Skin of body (tissue), 3 donors: ENCODE measurements at places on chromosomes 7 and 10.

DNA sequence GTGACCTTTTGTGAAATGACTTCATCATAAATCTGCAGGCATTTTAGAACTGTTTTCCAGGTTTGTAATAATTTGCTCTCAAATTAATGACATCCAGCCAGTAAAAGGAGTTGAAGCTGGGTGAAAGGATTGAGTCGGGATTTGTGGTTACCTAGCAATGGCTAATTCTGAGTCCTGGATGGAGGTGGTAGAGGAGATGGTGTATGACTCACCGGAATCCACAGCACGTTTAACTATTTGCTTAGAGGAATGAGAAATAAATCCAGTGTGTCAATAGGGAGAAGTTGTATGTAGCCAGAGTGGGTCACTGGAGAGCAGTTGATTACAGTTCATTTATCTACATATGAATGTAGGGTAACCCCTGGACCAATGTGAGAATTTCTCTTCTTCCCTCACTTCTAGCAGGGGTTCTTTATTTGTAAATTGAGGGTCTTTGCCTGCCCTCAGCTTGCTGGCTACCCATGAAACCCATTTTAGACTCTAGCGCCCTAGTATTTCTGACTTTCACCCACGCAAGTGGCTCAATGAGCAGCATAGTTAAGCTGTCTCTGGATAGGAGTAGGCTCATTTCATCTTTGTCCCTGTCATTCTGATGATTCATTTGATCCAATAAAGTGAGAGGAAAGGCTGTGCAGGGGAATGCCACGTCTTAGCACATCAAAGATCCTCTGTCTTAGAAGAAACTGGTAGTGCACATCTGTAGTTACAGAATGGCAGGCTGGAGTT lies 547.8 kb downstream of the SORCS3 start:
- no peak for DNase-seq

GRCh38 chr10:124149189-124150042 lies 56.0 kb upstream of the CHST15 start:
- DNase-seq, result no peak

- no peak for DNase-seq
These were observed 21.7 kb downstream of the PLAU start for GRCh38 chr10:73932620-73933112.

DNA sequence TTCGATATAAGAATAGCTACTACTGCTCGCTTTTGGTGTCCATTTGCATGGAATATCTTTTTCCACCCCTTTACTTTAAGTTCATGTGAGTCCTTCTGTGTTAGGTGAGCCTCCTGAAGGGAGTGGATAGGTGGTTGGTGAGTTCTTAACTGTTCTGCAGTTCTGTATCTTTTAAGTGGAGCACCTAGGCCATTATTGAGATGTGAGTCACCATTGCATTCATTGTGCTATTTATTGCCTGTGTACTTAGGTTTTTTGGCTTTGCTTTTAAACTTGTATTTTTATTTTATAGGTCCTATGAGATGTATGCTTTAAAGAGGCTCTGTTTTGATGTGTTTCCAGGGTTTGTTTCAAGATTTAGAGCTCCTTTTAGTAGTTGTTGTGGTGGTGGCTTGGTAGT lies 1430.8 kb downstream of the REEP3 start:
- no peak for DNase-seq

DNA sequence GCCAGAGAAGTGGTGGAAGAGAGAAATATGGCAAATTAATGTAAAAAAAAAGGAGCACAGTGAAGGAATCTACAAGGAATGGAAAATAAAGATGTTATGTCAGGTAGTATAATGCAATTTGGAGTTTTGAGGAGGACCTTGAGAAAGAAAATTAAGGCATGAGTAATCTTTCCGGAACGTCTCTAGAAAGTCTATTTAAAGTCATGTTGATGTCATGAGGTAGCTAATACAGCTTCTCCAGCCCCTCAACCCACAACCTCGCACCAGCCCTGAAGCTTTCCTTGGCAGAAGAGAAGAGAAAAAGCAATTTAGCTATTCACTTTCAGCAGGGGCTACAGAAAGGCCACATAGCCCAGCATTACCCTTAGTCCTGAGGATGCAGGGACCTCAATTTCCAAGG lies 22.5 kb downstream of the TRDMT1 start:
- no peak for DNase-seq

DNA sequence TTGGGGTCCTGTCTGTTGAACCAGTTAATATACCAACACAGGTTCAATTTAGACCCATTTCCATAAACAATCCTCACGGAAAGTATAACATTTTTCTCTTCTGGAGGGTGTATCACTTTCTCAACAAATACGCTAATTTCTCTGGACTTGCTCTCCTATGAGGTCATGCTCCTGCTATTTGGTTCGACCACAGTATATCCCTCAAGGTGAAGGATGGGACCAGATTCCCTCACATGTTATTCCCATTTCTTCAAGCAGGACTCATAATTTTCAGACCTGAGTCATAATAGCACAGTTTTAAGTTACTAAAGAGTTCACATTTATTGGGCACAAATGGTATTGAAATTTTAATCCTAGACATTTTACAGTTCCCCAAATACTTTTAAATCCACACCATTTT lies 57.2 kb downstream of the ADAM12 start:
- DNase-seq, result no peak

DNA sequence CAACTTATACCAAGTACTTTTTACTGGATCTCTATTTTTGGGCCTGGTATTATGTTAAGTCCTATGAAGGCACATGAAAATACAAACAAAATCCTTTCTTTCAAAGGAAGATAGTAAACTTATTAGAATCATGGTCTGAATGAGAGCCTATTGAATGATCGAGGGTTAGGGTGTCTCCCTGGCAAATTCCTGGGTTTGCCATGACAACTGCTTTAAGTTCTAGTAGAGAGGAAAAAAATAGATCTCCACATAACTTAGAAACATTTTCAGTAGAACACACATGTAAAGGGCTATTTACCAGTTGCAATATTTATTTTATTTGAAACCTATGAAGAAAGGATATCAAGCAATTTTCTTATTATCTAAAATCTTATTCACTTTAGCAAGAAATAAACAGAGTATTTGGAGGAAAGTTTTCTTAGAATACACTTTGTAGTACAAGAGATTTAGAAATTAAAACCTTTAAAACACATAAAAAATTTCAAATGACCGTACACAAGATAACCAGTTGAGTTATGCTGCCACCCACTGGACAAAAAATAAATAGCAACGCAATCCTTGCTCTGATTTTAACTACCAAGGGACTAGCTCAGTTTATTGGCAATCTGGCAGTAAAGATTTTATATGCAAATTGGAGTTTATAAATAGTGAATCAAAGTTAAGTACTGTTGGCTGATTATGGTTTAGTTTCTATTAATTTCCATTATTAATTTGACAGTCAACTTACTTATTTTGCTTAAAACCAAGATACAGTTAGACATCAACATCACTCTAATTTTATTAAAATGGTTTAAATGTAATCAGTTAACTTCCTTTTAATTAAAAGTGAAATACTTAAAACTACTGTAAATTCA lies 33.9 kb downstream of the CACUL1 start:
- peak; percentile 37 for DNase-seq

DNA sequence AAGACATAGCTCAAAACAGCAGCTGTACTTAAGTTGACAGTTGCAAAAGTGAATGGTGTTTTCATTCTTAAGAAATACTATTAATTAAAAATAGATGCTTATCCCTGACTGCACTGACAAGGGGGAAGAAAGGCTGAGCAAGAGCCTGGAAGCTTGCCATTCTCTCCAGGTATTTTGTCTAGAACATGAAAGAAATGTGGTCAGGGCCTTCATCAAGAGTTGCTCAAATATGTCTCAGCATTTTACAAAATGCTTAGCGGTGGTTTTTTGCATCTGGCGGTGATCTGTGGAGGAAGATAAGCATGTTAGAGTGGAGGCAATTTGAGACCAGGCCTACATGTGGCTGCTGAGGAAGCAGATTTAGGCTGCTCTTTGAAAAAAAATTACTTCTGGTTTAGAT lies 46.4 kb upstream of the CC2D2B start:
- DNase-seq, result no peak

DNA sequence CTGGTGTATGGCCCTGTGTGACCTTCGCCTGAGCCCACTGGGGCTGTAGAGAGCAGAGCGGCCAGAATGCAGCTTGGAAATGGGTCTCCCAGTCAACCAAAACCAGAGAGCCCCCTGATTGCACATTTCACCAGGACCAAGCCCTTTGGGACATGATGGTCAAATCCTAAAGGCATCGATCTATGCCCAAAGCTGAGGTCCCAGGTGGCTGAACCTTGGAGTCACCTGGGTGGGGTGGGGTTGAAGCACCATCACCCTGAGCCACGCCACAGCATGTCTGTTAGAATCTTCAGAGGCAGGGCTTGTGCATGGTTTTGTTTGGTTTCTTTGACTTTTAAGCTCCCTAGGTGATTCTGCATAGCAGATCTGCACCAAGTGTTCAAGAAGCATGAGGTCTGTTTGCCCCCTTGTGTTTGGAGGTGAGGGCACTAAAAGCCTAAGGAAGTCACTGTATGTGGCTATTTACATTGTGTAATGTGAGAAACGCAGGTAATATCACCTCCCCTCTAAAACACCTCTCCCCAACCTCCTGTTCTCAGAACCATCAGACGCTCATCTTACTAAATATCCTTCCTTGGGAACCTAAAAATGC lies 9.6 kb downstream of the PKD1L1 start:
- no peak for DNase-seq

- DNase-seq, result peak; percentile 40
These were observed 7.2 kb upstream of the MBL2 start for GRCh38 chr10:52779541-52780390.

GRCh38 chr10:48599830-48600134 lies 5.1 kb downstream of the ARHGAP22 start:
- no peak for DNase-seq

- no peak for DNase-seq
These were observed 43.8 kb upstream of the DMBT1 start for GRCh38 chr10:122516734-122517133.

GRCh38 chr10:35640474-35640873 lies 1.6 kb downstream of the FZD8 start:
- DNase-seq, result no peak

- DNase-seq, result no peak
These were observed 8.1 kb upstream of the ZNF727 start for GRCh38 chr7:64037095-64037494.

GRCh38 chr7:118826246-118826645 lies 601.7 kb downstream of the ANKRD7 start:
- DNase-seq, result no peak

DNA sequence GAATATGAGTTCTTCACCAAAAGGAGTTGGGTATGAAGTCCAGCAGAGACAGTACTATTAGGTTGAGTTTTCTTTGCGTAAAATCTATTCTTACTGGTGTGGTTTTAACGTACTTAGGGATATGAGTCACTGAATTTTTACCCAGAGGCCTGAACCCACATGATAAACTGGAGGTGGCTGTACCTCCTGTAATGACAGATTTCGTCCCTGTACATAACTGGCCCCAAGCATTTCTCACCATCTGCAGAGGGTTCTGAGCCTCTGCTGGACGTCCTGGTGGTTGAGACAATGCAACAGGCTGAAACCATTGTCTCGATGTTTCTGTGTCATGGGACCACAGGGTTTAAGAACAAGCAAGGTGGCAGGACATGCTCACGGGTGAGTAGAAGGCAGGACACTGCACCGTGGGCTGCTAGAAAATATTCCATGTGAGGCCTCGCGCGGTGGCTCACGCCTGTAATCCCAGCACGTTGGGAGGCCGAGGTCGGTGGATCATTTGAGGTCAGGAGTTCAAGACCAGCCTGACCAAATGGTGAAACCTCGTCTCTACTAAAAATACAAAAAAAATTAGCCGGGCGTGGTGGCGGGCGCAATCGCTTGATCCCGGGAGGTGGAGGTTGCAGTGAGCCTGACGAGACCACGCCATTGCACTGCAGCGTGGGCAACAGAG lies 233.9 kb downstream of the DNAJB6 start:
- DNase-seq, result no peak

DNA sequence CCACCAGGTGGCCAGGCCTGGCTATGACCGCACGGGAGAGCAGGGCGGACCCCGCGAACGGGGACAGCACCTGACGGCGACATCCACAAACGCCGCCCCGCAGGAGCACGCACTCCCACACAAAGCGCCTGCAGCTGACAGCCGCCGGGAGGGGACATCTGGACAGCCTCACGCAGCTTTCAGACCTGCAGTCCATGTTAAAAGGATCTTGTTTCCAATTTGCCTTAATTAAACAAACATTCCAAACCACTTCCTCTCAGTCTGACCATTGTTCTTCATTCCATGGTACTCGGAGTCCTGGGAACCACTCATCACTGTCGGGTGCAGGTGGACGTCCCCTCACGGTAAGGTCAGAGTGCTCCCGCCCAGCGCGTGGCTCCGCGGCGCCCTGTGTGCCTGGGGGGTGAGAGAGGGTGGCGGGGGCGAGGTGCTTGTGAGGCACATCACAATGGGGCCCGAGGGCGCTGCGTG lies 5.9 kb upstream of the GPER1 start:
- no peak for DNase-seq

- no peak for DNase-seq
These were observed 95.6 kb downstream of the OSBPL3 start for GRCh38 chr7:24884401-24884800.

GRCh38 chr10:126187399-126187798 lies 200.9 kb downstream of the ADAM12 start:
- no peak for DNase-seq

DNA sequence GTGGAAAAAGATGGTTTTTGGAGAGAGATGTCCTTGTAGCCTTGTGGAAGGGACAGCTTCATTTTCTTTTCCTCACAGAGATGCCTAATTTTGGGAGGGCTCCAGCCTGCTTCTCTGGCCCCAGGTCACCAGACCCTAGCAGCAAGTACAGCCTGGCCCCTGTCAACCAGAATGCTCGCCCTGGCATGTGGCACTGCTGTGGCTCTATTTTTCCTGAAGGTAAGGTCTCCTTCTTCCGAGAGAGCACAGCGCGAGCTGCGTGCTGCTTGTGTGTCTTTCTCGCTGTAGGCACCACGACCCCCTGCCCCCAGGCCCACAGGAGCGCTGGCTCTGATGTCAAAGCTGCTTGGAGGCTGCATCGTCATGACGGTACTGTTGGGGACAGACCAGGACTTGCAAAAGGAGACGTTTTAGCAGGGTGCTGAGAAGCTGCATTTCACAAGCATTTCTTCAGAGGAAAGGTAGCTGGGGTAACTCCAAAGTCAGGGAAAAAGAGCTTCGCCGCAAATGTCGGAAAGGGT lies 58.7 kb downstream of the CLEC2L start:
- no peak for DNase-seq

DNA sequence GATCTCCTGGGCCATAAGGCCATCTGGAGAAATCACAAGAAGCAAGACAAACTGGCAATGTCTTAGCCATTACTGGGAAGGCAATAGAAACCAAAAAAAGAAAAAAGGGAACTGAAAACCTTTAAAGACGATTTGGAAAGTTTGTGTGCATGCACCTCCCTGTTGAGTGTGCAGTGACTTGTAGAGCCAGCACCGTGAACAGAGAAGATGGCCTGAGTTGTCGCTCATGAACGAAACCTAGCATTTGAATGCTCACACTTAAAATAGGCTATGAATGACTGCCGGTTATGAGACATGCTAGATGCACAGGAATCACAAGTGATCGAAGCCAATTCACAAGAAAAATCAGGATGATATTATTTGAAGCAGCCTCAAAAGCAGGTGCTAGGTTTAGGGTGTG lies 151.3 kb upstream of the ADO start:
- DNase-seq, result no peak

- DNase-seq, result no peak
These were observed 94.3 kb downstream of the ELAPOR2 start for GRCh38 chr7:86964973-86965726.
